ENCODE measurements at places on chromosomes 4 and X.

GRCh38 chr4:8917868-8918783 lies 46.5 kb upstream of the HMX1 start:
- peak; percentile 46 for DNase-seq

- DNase-seq, result no peak
Observed at GRCh38 chr4:108115168-108115526, 53.6 kb downstream of the LEF1 start.

DNA sequence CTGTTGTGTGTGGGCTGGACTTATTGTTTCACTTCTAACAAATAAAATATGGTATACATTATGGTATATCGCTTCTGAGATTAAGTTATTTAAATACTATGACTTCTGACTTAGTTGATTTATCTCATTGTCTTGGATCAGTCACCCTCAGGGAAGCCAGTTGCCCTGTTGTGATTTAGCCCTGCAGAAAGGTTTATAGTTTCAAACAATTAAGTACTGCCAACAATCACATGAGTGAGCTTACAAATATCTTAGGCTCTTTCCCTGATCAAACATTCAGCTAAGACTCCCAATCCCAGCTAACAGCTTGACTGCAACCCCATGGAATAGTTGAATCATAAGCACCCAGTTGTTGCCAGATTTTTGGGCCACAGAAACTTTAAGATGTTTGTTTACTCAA lies 85.4 kb downstream of the MAGEC1 start:
- DNase-seq, result no peak

- DNase-seq, result no peak
Observed at GRCh38 chr4:121741751-121742150, 23.2 kb downstream of the SMIM43 start.

- DNase-seq, result no peak
Observed at GRCh38 chr4:54330896-54331295, 101.8 kb downstream of the PDGFRA start.

- DNase-seq, result no peak
Observed at GRCh38 chr4:53688186-53688790, 97.0 kb upstream of the LNX1 start.
